ENCODE measurements at places on chromosomes 1 and 21. TPM values are rescaled to one million over a fixed set of nuclear protein-coding genes. Genes with fewer than 3 reads are reported as not detected.
A peak's percentile ranks its signal among the peaks of the same experiment; 100 is the strongest.

GRCh38 chr1:46659307-46659870 lies 8.8 kb downstream of the ATPAF1 start:
- no peak for DNase-seq

GRCh38 chr1:201116091-201116490 lies 3.9 kb upstream of the CACNA1S start:
- no peak for DNase-seq

DNA sequence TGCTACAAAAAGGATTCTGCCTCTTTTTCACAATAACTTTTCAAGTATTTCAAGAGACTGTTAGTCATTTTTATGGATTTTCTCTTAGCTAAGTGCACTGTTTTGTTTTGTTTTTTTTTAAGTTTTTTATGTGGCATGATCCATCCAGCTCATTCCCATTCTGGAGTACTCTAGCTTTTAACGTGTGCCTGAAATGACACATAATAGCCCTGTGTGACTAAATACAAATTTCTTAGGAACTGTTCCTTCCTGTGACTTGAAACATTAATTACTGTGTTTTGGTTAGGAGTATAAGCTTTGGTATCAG lies 143.9 kb downstream of the HS2ST1 start:
- peak; percentile 6 for DNase-seq

DENND2C gene
- total RNA-seq: 2.0 TPM

- peak; percentile 66 for DNase-seq
These were observed 61.2 kb downstream of the GBP6 start for GRCh38 chr1:89425056-89425455.

DNA sequence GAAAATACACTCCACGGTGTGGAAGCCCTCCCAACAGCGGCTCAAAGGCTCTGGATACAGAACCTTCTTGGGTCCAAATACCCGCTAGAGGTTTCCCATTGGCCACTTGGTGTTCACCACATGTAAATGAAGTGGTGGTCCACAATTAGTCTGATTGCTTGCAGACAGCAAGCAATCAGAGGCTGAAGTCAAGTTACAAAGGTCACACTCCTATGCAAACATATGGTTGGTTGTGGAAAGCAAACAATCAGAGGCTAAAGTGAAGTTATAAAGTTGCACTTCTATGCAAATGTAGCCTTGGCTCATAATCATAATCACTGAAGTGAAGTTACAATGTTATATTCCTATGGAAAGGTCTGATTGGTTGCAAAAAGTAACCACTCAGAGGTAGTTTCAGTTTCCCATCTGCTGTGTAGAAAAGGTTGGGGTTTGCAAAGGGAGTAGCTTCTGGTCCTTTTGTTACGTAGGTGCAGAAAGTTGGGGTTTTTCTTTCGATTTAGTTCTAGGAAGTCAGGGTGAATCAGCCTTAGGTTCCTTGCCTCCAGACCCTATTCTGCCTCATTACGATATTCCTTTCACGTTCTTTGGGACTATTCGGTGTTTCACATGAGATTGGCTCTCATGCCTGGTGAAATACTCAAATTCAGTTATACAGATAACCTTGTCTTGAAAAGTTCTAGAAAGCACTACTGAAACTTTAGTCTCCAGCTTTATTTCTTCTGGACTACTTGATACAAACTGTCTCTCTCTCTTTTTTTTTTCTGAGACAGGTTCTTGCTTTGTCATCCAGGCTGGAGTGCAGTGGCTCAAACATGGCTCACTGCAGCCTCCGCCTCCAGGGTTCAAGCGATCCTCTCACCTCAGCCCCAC lies 36.7 kb upstream of the MTF2 start:
- DNase-seq: no peak

ERICH3 gene
- total RNA-seq: not detected

PTPN7 gene
- total RNA-seq: not detected

DNA sequence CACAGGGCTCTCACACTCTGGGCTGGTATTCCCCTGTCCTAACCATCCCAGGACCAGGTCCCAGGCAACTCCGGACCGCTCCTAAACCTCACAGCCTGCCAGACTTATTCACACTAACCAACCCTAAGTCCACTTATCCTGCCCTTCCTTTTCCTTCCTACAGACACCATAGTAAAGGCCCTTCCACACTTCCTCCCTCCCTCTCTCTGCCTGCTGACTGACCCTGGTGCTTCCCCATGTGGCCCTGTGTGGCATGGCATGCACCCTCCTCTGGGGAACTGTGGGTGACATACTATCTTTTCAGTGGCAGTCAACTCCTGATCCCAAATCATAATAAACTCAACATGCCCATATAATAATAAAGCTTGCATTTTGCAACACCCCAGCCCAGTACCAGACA lies 155.1 kb upstream of the DNAH14 start:
- DNase-seq: peak; percentile 18

- DNase-seq: peak; percentile 54
These were observed 780 bp downstream of the HIVEP3 start for GRCh38 chr1:41917835-41918449.

DNA sequence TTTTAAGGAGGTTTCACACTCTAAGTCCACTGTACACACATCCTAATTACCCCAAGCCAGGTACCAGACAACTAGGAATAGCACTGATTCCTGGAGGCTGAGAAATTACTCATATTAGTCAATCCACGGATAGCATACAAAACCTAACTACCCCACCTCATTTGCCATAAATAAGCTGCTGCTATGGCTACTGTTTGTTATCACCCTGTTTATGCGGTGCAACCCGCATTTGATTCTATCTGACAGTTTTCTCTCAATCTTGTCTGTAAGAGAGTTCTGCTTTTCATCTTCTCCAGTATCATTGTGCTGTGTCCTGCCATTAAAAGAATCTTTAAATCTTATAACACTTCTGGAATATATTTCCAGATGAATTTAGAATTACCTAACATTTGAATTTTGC lies 1496.5 kb downstream of the PLA2G4A start:
- DNase-seq: no peak

DNA sequence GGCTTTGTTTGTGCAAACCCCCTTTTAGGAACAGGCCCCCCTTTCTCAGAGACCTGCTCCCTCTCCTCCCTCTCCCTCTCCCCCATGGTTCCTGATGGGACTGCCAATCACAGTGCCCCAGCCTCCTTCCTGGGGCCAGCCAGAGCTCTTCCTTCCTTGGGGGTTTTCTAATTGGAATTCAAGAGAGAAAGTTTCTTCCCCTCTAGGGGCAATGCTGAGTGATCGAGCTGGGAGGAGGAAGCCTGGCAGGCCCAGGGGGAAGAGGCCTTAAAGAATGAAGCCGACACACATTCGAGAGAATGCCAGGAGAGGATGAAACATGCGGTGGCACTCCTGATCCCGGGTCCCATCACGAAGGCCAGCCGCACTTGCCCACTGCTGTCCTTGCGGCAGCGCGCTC lies 21.3 kb upstream of the COL16A1 start:
- DNase-seq: no peak

FNDC10 gene
- total RNA-seq: 7.9 TPM

FRRS1 gene
- 16.3 TPM for total RNA-seq

SYCP1 gene
- total RNA-seq: not detected

GRCh38 chr1:46717654-46718053 lies 1.3 kb downstream of the EFCAB14 start:
- DNase-seq: no peak

TMPRSS2 gene
- 9.3 TPM for total RNA-seq

CDKN2C gene
- 60.0 TPM for total RNA-seq

GRCh38 chr1:221711063-221711577 lies 30.8 kb downstream of the DUSP10 start:
- no peak for DNase-seq

All from PC-3 (cell line).